ENCODE measurements at places on chromosomes 4 and X.

GRCh38 chr4:150164956-150165629, 86.8 kb downstream of the DCLK2 start:
- DNase-seq, result no peak

- no peak for DNase-seq
Observed at GRCh38 chrX:149010853-149011224, 494.3 kb downstream of the IDS start.

DNA sequence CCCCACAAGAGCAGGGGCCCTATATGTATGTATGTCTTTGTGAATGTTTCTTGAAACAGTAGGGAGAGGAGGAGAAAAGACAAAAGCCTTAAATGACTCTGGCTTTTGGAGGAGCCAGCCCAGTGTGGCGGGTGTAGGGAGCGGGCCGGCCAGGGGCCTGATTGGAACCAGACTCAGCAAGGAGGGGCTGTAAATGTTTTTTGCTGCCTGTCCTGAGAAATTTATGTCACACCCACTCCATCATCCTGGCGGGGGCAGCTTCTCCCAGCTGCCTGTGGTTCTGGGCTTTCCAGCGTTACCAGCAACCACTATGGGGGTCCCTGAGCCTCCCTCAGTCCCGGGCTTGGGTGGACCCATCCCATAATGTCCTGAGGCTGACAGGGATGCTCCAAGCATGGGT, 130.8 kb downstream of the PJA1 start:
- no peak for DNase-seq

DNA sequence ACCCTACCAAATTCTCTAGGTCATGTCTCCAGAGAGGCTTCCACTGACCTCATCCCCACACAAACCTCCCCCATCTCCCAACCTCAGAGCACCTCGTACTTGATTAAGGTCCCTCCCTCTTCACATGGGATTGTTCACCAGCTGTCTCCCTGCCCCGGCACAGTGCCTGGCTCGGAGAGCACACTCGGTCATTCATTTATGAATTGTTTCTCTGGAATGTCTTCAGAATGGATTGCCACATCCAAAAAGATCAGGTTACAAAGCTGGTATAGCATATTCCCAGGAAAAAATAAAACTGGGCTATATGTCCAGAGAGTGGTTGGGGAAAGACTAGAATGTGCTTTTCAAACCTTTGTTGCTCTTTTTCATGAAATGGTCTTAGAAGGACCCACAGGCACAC, 21.6 kb downstream of the JAKMIP1 start:
- DNase-seq, result no peak

DNA sequence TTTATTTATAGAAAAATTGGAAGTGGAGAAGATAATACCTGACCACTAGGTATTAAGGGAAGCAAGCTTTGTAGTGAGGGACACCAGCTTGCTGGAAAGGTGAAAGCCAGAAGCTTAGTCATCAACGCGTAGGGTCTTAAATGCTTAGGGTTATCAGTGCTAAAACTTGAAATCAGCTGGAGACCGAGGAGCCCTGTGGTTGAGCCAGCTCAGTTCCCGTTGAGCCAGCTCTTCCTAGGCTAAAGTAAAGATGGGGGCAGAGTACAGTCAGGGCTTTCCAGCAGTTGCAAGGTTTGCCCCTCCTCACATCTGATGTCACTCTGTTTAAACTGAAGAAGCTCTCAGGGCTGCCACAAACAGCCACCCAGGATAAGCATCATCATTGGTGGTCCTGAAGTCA, 240.7 kb downstream of the DCLK2 start:
- no peak for DNase-seq

DNA sequence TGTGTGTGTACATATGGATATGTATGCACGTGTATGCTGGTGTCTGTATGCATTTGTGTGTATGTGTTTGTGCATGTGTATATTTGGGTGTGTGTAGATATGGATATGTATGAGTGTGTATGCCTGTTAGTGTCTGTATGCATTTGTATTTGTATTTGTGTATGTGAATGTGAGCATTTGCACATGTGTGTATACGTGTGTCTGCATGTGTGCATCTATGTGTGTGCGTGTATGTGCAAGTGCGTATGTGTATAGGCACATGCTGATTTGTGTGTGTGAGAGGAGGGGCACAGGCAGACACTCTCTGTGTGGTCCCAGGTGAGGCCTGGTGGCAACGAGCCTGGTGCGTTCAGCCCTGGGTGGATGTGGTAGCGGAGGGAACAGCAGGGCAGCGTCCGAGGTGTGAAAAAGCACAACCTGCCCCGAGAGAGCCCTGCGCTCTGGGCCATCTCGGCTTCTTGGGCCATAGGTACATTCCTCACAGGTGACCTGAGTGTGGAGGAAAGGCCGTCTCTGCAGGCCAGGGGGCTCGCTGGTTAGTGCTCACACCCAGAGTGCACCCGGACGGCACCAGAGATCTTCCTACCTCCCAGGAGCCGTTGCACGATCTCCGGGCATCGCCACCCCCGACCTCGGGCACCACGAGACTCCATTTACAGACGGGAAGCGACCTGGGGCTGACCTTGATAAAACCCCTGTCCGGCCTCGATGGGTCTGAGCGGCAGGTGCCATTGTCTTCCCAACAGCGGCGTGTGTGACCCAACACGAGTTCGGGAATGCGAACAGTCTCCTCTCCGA, 45.0 kb downstream of the ASMT start:
- DNase-seq, result no peak

GRCh38 chrX:71609095-71609750, 9.1 kb downstream of the CXCR3 start:
- no peak for DNase-seq

DNA sequence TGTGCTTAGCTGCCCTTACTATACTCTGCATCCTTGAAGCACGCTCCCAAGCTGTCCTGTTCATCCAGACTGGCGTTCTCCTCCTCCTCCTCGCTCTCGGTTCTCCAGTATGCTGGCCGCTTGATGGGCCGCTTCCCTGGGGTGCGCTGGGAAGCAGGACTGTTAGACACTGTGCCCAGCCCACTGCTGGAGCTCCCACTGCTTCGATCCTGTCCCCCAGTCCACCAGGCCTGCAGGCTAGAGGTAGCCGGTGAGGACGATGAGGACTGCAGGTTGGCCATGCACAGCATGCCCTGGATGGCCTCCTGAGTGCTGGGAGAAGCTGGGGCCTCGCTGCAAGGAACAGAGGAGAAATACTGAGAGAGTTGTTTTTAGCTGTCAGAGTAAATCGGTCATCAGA, 59.4 kb downstream of the PHF8 start:
- no peak for DNase-seq

- DNase-seq, result no peak
Observed at GRCh38 chrX:112832481-112833095, 8.0 kb downstream of the AMOT start.

DNA sequence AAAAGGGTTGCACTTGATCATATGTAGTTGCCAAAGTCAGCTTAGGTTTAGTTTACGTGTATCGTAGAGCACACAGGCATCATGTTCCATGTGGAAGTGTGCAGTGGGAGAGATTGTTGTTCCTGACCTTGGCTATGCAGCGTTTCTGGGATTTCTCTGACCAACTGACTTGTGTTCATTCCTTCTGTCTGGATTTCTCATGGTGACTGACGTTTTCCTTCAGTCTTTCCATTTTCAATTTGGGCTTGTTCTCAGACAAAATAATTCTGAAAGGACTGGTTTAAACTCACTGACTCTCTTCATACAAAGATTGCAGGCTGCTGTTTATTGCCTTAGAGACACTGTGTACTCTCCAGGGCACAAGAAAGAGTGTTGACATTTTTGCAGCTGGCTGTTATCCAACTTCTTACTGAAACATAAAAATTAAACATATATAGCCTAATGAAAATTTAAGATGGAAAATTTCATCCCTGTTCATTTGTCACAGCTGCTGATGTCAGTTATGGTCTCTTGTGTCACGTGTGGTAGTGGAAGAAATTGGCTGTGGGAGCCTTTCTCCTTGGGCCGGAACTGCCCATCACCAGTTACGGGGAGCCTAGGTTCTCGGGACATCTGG, 95.4 kb downstream of the TNIP2 start:
- DNase-seq, result no peak

- DNase-seq, result no peak
Observed at GRCh38 chrX:104372547-104372946, 117.8 kb upstream of the ESX1 start.

DNA sequence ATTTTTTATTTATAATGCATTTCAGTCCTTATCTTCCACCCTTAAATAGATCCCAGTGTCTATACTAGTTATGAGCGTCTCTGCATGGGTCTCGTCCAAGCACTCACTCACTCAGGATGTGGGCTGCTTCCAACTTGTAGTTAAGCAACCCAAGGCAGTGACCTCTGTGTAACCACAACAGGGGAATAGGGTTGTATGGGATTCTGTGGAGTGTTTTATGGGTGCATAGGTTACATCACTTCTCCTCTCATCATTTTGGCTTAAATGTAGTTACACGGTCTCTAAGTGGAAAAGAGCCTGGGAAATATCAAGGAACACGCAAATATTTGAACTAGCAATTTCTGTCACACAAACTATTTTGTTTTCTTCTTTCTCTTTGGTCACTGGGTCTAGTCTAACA, 931.0 kb downstream of the STIM2 start:
- no peak for DNase-seq

DNA sequence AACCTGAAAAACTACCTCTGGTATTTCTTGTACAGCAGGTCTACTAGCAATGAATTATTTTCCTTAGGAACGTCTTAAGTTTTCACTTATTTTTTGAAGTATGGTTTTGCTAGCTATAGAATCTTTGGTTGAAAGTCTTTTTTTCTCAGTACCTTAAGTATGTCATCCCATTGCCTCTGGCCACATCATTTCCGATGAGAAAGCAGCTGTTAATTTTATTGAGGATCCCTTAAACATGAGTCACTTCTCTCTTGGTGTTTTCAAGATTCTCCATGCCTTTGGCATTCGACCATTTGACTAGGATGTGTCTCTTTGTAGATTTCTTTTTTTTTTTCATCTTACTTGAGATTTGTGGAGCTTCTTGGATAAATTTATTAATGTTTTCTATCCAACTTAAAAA, 803.8 kb upstream of the AMOT start:
- DNase-seq, result no peak

GRCh38 chr4:99715286-99715685, 57.7 kb upstream of the C4orf54 start:
- DNase-seq, result no peak

DNA sequence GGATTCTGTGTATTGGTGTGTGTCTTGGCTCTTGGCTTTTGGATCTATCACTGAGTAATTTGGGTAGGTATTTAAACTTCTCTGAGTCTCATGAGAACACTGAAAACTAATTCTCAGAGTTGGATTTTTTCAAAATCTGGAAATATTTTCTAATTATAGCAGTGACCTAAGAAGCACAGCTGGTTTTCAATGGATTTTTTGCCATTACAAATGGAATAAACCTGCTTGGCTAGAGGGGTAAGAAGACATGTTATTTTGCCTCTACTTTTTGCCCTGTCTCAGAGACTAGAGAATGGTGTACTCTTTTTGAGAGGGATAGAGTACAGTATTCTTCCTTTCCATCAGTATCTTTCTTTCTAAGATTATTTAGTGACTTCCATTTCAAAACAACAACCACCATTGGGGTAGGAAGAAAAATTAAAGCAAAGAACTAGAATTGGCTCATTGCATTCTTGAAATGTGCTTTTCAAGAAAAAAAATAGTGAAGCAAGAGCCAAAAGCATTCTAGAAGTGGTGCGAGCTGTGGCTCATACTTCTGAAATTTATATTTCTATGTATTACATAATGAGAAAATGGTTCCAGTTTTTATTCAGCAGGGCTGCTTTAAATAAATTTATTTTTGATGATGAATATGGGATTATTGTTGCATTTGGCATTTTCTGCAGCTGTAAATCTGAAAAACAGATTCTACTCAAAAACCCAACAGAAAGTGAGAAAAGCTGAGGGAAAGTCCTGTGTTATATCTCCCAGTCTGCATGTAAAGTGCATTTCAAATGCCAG, 850.2 kb upstream of the SLIT2 start:
- DNase-seq, result no peak

DNA sequence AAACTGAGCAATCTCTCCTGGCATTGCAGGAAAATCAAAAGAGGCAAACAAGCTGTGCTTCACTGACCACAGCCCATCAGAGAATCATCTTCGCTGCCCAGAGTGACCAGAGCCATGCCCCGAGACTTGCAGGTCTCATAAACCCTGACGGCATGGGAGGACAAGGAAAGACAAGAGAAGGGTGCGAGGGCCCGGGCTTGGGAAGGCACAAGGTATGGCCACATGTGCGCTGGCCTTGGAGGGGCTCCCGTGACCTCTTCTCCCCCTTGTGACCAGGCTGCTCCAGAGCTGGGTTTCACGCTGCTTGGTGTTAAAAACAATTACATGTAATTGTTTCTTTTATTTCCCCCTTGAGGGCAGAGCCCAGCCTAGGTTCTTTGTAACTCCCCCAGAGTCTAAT, 20.8 kb downstream of the DCTD start:
- no peak for DNase-seq

GRCh38 chr4:86482306-86483172, 111.6 kb upstream of the PTPN13 start:
- DNase-seq, result no peak

DNA sequence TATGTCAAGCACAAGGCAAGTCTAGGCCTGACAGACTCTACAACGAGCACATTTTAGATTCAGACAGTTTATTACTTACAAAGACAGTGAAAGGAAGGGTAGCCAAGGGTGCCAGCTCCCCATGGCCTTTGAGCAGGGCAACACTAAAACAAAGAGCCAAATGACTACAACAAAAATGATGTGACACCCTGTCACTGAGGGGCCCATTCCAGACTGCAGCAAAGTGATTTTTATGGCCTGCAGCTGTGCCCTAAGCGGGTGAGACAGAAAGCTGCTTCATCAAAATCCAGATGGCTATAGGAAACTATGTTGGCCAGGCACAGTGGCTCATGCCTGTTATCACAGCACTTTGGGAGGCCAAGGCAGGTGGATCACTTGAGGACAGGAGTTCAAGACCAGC, 13.4 kb upstream of the RP2 start:
- no peak for DNase-seq

DNA sequence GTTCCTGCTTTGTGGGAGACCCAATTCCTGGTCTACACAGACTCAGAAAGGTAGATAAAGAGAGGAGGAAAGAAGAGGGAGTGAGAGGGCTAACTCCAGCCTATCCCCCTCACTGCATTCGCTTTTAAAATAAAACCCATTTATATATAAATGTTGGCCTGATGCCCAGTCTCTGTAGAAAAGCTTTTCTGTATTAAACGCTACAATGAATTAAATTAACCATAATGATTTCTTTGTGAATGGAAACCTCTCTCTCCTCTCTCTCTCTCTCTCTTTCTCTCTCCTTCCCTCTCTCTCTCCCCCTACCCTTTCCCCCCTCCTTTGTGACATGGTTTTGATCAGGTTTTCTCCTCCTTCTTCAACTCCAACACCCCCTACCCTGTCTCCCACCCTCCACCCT, 34.8 kb downstream of the PJA1 start:
- no peak for DNase-seq

DNA sequence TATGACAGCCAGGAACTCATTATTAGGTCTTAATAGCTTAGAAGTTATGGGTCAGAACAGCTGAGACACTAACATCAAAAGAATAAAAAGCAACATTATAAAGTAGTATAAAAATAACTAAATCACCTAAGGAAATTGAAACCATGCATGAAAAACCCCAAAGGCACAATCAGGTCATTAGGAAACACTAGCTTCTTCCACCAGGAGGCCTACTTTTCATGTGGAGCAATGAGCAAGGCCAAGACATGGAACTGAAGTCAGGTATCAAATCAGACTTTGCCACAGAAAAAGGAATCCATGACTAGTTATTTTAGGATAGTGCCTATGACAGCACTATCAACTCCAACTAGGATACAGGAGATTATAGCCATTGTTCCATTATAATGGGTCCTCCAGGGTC, 7.9 kb downstream of the HUWE1 start:
- no peak for DNase-seq

- no peak for DNase-seq
Observed at GRCh38 chrX:11188664-11189063, 77.5 kb downstream of the HCCS start.
